AG08395 (cell line): ENCODE measurements at places on chromosomes 4 and X.
A peak's percentile ranks its signal among the peaks of the same experiment; 100 is the strongest.

DNA sequence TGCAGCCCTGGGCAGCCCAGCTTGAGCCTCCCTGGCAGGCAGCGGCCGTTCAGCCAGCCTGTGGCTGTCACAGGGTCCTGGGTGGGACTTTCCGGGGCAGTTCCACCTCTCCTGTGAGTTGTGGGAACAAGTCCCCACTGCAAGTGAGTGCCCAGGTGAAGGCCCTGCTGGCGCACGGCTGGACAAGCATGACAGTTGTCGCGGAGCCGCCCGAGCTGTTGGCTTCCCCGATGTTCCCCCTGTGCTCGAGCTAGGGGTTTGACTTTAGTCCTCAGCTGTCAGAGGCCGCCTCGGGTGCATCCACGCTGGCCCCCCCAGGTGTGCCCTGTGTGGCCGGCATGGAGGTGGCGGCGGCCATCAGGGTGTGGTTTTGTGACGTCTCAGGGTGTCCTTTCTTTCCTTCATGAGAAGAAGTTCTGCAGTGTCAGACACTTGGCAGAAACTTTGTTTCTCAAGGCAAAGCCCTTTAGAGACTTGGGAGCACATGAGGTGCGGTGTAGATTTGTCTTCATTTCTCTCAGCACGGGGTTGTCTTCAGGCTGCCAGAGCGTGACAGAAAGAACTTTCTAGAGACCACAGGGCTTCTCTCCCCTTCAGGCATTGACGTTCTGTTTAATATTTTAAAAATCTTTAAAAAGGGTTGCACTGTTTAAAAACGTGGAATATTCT lies 69.4 kb upstream of the HGFAC start:
- DNase-seq, result no peak

DNA sequence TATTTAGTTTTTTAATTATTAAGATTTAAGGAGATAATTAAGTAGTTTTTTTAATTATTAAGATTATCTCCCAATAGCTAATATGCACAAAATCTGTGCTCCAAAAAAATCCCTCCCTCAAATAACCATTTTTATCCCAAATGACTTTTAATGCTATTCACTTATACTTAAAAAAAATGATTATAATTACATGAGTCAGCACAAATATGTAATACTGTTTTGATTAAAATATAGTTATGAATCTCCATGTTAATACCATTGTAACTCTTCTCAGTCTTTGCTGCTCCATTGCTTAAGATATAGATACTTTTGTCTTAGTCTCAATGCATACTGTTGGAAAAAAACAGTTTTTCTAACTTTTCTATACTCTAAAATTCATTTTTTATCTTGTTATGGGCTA lies 1121.1 kb upstream of the ADGRL3 start:
- DNase-seq, result no peak

DNA sequence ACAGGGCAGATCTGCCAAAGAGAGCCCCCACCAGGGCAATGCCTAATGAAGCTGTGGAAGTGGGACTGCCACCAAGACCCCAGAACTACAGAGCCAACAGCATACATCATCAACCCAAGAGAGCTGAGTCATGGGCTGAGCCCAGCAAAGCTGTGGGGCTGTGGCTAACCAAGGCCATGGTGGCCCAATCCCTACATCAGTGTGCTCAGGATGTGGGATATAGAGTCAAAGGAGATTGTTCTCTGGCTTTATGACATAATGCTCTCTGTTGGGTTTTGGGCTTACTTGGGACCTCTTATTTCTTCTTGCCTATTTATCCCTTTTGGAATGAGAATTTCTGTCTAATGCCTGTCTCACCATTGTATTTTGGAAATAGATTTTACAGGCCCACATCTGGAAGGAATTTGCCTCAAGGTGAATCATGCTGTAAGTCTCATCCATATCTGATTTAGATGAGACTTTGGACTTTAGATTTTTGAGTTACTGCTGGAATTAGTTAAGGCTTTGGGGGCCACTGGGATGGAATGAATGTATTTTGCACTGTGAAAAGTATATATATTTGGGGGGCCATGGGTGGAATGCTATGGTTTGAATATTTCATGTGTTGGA lies 5.4 kb upstream of the PRDM5 start:
- no peak for DNase-seq

DNA sequence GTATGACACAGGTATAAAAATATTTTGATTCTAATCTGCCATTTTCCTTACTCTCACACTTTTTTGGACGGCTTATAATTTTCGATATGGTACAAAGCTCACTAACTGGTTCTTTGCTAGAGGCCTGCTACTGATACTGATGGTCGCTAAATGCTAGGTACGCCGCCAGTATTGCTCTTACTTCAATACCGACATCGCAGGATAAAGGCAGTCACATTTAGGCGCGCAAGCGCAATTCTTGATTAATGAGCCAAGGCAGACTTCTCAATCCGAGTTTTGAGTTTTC lies 557 bp upstream of the USP38 start:
- DNase-seq, result no peak

GRCh38 chrX:106933538-106933961 lies 13.3 kb downstream of the CLDN2 start:
- no peak for DNase-seq

DNA sequence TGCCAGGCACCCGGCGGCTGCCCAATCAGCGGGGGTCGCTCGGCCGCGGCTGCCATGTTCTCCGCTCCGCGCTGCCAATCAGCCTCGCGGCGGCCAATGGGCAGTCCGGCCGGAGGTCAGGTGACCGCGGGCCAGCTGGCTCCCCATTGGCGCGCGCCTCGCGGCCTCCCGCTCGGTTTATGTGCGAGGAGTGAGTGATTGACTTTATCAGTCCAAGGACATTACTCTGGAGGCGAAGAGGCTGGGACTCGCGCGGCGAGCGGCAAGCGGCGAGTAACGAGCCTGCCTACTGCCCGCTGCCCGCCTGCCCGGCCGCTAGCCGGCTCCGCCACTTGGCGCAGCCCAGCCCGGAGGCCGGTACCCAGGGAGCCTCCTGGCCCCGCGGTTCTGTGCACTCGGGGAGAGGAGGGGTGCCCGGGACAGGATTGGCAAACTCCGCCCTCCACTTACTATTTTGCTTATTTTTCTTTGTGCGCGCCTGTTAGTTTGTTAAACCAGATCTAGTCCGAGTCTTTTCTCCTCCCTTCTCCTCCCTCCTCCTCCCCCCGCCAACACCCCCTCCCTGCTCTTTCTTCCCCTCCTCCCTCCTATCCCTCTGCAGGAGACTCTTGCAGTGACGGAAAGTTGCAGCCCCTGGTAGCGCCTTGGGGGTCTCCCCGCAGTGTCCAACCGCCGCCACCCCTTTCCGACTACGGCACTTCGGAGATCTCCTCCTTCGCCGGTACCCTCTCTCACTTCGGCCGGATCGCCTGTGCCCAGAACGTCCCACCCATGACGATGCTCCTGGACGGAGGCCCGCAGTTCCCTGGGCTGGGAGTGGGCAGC lies at the start of gene ZIC3:
Gene ZIC3, plus strand, starts transcription at position 207 of the 825 bp plus-strand sequence. Its CDS starts 565 bp downstream, at position 772.
- DNase-seq, result peak; percentile 30

DNA sequence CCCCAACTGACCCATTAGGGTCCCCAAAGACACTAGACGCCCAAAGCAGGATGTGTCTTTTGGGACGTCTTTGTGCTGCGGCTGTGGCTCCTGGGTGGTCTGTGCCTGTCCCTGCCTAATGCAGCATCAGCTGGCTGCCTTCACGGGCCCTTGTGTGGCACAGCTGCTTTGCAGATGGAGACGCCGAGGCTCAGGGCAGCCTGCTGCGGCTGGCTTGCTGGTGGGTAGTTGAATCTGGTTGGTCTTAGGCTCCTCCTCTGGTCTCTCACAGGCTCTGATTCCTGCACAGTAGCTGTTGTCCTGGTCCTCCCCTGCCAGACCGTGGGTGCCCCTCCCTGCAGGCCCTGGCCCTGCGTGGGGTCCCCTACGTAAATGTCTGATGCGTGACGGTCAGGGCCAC lies 8.1 kb downstream of the CPZ start:
- DNase-seq, result no peak

DNA sequence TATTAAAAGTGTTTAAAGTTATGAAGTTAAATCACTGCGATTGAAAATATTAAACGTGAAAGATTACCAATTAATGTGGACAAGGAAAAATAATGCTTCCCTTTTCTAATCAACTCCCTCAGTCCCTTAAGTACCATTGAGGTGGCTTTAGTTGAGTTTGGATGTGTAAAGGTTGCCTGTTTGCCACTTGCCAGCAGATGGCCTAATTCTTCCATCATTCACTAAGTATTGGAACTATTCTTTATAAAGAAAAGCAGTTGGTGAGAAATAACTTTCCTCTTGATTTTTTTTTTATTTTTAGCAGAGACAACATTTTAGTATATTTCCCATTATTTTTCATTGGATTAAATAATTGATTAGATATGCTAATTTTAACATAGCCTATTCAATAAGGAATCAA lies 295.9 kb upstream of the TACR3 start:
- no peak for DNase-seq

- no peak for DNase-seq
Observed at GRCh38 chr4:8205241-8205707, 6.2 kb downstream of the SH3TC1 start.

DNA sequence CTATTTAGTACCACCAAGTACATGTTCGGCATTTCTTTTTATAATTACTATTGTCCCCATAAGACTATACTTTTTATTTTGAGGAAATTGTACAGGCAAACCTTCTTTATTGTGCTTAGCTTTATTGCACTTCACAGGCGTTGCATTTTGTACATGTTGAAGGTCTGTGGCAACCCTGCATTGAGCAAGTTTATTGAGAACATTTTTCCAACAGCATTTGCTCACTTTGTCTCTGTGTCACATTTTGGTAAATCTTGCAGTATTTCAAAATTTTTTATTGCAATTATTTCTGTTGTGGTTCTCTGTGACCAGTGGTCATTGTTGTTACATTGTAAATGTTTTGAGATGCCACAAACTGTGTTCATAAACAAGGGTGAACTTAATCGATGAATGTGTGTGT lies 10.8 kb upstream of the CXCL5 start:
- no peak for DNase-seq

GRCh38 chr4:146488495-146489174 lies 33.1 kb downstream of the SLC10A7 start:
- no peak for DNase-seq

DNA sequence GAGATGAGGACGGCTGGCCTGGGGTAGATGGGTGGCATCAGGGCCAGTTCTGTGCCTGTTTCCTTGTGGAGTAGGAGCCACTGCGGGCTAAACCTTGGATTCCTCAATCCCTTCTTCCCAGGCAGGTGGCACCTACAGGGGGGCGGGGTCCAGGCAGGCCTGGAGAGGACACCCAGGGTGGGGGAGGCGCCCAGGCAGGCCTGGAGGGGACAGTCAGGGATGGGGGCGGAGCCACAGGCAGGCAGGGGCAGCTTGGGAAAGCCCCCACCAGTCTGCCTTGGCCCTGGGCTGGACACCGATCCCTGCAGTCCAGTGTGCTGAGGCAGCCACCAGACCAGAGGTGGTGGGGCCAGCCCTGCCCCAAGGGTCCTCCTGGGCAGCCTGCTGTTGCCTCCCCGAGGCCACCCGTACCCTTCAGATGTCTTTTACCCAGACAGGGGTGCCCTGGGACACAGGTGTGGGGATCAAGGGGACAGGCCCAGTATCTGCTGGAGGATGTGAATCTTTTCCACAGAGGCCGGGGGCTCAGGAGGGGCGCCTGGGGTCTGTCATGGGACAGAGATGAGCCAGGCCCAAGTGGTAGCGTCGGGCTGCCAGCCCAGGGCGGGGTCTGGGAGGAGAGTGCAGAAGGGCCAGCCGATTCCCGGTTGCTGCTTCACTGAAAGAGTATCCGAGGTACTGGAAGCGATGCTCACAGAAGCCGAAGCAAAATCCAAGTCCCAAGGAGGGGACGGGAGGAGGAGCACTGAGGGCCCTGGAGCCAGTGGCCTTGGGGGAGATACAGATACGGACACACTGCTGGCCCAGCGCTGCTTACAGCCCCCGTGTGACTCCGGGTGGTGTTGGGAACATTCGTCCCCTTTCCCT lies 34.5 kb downstream of the LRPAP1 start:
- DNase-seq, result no peak

GRCh38 chr4:1676605-1677525 lies 7.2 kb downstream of the FAM53A start:
- no peak for DNase-seq

- DNase-seq, result peak; percentile 77
Observed at GRCh38 chrX:115690511-115691216, 129.7 kb downstream of the PLS3 start.

DNA sequence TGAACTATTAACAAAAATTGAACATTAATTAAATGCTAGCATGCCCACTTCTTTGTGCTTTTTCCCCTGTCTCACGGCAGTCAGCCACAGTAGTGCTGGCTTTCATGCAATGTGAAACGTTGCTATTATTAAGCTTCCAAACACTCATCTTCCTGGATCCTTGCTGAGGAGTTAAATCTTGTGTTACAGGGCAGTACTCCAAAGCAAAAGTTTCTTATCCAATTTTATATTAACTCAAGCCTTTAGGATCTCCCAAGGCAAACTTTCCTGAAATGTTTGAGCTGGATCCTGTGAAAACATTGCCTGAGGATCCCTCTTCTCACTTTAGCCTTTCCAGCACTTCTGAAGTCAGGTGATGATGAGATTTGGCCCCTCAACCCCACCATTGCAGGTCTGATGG lies 1454.8 kb downstream of the FSTL5 start:
- no peak for DNase-seq

- DNase-seq, result no peak
Observed at GRCh38 chr4:105112274-105112673, 34.4 kb upstream of the TET2 start.

- DNase-seq, result no peak
Observed at GRCh38 chrX:29455702-29456101, 759.7 kb upstream of the MAGEB2 start.

- no peak for DNase-seq
Observed at GRCh38 chr4:126961661-126962060, 671.1 kb upstream of the INTU start.

- DNase-seq, result peak; percentile 6
Observed at GRCh38 chr4:83552924-83553323, 17.0 kb downstream of the GPAT3 start.

GRCh38 chrX:67612231-67612630 lies 68.4 kb downstream of the AR start:
- no peak for DNase-seq

DNA sequence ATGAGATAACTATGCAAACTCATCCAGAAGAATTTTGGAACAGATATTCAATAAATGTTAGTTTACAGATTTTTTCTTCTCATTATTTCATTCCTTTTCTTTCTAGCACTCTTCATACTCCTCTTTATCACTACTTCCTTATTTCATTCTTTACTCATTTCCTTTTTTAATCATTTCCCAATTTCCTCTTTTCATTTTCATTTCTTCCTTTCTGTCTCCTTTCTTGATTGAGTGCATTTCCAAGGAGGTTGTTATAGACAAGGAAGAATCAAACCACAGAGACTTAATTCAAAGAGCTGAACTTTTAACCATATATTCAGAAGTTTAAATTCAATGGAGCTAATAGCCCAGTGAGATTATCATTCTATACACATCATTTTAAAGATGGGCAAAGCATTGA lies 600.7 kb downstream of the ARAP2 start:
- DNase-seq, result no peak
